ENCODE measurements at places on chromosomes 12 and 14.

DNA sequence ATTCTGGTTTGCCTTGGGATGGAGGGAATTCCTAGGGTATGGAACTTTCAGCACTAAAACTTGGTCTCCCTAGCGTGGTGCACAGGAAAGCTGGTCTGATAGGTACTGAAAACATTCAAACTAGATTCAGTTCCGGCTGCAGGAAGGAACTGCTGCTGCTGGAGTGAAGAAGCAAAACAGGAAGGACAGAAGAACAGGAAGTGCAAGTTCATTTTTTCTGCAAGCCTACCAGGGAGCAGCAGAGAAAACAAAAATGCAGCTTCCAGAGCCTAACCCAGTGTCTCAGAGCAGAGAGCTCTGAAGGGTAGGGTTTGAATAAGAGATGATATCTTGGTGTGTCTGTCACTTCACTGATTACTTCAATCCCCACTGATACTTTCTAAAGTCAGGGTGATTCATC, 165.2 kb downstream of the VRK1 start:
- no peak for DNase-seq

DNA sequence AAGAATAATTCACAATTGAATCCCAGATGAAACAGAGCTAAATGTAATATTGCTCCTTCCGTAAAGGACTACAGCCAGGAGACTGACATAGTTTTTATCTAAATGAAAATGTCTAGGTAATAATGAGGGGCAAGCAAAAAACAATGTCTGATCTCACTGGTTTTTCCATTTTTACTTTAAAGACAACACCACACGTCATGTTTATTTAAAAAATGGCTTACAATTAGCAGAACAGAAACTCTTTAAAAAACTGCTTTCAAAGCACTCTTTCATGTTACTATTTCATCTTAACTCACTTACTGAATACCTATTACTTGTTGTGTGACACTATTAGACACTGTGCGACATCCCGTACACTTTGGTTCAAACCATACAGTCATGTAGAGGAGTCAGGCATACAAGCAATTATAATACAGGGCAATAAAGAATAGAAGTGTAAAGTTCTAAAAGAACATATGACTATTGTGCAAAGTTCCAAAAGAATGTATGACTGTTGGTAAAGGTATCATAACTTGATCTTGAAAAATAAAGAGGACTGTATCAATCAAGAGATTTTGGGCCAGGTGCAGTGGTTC, 9.1 kb downstream of the BTBD7 start:
- no peak for DNase-seq

DNA sequence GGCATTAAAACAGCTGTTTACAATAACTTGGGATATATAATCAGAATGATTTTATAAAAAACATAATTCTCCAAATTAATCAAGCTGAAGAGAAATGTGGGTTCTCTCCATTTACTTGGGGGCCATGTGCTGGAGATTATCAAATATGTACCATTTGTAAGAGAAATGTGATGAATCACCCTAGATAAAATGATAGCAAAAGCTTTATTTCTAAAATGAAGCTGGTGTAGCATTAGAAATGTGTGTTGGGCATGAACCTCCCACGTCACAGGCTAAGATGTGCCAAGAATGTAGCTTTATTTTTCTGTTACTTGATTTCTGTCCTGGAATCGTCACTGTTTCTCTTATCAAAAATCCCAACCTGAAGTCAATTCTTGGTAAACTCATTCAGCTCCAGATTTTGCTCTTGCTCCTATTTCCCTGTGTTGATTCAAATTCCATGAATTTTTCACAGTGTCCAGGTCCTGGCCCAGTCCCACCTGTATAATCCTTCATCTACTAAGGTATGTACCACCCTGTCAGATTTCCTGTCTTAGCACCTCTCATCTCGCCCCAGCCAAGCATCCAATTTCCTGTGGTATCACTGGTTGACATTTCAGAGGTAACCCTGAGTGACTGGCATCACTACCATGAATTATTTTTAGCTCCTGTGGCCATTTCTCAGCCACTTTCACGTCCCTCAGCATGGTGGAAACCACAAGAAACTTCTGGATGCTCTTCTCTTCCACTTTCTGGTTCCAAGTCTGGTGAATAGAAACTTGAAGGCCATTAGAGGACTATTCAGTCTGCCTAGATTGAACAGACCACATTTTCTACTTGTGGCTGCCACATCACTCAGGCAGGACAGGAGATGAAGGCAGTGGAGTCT, 103.6 kb upstream of the FLRT2 start:
- DNase-seq = no peak

- peak; percentile 48 for DNase-seq
Measured at GRCh38 chr14:101360054-101360911, 201.0 kb upstream of the DIO3 start.

DNA sequence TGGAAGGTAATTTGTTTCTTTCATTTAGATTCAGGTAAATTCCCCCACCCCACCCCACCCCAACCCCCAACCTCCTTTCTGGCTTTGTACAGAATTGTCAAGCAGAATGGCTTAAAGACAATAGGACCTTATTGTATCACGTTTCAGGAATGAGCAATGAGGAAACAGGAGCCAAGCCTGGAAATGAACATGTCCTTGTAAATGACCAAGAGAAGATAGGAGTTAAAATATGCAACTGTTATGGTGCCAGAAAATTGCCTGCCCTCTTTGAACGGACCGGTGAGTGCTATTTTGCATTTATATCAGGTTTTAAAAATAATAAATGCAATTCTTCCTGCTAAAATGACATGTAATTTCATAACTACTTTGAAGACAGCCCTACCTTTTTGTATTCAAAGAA, 141.6 kb upstream of the PELI2 start:
- DNase-seq = no peak

- peak; percentile 45 for DNase-seq
Measured at GRCh38 chr12:53252349-53252916, 15.7 kb upstream of the ESPL1 start.

- DNase-seq = no peak
Measured at GRCh38 chr12:46438719-46439319, 66.2 kb upstream of the SLC38A2 start.

Data from upper lobe of left lung (tissue), 6 donors.